ENCODE measurements at places on chromosomes 12 and 14.

DNA sequence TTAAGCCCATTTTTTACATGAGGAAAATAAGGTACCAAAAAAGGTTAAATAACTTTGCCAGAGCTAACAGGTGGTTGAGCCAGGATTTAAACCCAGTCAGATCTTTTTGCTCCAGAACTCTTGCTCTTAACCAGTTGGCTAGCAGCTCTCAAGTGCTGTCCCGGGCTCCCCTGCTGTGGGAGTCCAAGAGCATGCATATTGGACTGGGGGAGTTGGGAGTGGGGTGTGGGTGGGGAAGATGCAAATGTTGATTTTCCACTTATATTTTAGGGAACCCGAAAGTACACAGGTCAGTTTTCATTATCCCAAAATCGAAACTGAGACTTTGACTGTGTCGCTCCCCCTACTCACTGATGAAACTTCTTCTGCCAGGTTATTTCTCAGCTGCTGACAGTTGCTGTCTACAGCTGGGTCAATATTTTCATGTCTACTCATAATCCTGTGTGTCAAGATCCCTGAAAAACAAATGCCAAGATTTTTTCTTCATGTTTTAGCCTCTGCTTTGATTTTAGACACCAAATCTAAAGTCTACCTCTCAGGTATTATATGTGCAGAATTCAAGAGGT, 172.3 kb upstream of the TMPO start:
- no peak for DNase-seq

GRCh38 chr12:130367003-130367402, 29.3 kb downstream of the PIWIL1 start:
- no peak for DNase-seq

GRCh38 chr12:121514184-121514742, 66.6 kb downstream of the KDM2B start:
- DNase-seq: no peak

GRCh38 chr12:122099280-122099749, 20.8 kb downstream of the MLXIP start:
- DNase-seq: peak; percentile 45

DNA sequence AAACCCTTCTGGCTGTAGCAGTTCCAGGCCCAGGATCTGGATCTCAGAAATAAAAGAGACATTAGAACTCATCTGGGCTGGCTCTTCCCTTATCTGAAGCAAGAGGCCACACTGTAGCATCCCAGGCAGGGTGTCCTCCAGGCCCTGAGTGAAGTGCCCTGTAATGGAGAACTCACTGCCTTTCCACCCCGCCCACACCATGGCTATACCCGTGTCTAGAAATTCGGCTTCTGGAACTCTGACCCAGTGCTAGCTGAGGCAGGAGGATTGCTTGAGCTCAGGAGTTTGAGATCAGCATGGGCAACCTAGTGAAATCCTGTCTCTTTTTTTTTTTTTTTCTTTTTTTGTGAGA, 23.5 kb upstream of the PLEKHG3 start:
- no peak for DNase-seq

DNA sequence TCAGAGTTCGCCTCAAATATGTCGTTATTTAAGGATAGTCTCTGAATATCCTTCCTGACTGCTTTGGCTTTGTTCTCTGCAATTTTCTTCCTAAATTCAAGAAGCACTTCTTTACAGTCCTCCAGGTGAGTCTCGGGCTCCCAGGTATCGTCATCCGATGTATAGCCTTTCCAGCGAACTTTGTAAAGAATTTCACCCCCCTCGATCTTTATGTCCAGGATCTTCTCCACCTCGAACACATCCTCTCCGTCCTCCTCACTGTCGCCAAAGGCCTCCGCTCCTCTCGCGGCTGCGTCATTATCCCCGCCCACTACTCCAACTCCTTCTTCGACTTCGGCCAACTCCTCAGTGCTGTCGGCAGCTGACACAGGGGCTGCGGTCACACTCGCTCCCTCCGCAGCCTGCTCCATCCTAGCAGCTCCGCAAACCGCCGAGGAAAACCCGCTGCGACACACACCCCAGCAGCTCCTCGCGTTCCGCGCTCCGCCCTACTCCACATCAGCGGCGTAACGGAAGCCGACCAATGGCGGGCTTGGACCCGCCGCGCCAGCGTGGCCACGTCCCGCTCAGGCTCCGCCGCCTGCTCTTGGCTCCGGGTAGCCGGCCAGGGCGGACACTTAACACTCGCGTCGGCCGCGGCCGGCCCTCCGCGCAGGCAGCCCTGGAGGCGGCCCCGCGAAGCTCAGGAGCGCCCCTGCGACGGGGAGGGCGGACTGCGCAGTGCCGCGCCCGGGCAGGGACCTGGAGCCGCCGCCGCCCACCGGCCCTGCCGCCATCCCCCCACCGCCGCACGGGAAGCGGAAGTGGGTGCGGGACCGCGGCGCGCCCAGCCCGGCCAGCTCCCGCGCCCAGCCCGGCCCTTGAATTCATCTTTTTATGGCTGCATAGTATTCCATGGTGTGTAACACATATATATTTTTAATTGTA, 4.1 kb downstream of the CD163L1 start:
- peak; percentile 96 for DNase-seq
